B cell (primary cell): ENCODE measurements at places on chromosomes 13 and 19. TPM values are rescaled to one million over a fixed set of nuclear protein-coding genes. Genes with fewer than 3 reads are reported as not detected.

GRCh38 chr19:49333811-49334288 lies 1.4 kb upstream of the CD37 start:
- peak overlapping the region; percentile 94 for H3K4me3 ChIP-seq
- peaks cover 79% of the 10 kb centered on the region for H3K4me1 ChIP-seq
- no peaks in the 10 kb centered on the region for H3K27me3 ChIP-seq
- peak; percentile 96 for DNase-seq
- no peaks in the 10 kb centered on the region for H3K36me3 ChIP-seq
- peak overlapping the region; percentile 98 for H3K27ac ChIP-seq

The USE1 gene
- 39.9 and 49.5 TPM in 2 replicates for total RNA-seq

DNA sequence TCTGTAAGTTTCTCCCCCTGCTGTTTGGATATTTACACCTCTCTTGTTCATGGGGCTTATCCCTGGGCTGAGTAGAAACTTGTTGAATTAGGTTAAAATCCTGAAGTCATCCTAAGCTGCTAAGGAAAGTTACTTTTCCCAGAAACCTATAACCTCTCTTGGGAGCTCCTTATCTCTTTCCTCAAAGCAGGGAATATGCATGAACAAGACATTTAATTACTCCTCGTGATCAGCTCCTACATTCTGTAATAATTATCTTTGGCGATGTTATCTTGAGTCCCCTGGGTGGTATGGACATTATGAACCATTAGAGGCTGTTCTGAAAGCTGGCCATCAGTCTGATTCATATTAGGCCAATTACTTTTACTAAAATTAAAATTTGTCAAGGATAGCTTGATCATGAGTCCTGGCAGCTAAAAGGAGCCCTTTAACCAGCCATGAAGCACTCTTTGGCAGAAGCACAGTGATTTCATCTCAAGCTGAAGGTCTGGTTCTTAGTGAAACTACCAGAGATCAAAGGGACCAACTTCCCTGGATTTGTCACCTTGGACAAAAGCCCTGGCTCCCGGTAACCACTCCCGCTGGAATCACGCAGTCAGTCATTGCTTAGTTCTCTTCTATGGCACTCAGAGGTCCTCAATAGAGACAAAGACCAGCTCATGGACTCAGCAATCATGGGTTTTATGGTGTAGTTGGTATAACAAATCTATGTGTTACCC lies 811.8 kb downstream of the UQCRFS1 start:
- H3K36me3 ChIP-seq = no peaks in the 10 kb centered on the region
- H3K4me1 ChIP-seq = no peaks in the 10 kb centered on the region
- H3K27me3 ChIP-seq = no peaks in the 10 kb centered on the region
- no peak overlapping the region for H3K4me3 ChIP-seq

The GDF15 gene
- not detected in 2 replicates for total RNA-seq

DNA sequence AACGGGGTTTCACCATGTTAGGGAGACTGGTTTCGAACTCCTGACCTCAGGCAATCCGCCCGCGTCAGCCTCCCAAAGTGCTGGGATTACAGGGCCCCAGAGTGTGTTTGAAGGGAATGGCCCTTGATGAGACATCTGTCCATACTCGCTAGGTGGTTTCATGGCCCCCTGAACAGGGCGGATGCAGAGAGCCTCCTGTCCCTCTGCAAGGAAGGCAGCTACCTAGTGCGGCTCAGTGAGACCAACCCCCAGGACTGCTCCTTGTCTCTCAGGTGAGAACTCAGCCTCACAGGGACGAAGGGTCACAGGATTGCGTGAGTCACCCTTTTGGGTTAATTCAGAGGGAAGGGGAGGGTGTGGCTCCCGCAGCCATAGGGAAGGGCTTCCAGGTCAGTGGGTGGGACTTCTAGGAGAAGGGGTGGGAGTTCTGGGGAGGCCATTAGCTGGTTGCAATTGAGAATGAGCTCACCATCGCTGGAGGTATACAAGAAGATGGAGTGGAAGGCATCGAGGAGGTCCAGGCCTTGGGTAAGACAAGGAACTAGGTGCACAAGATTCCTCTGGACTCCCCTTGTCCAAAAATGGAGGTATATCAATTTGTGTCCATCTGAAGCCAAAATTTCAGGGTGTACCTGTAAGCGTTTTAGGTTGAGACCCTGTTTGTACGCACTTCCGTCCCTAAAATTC lies 9.2 kb downstream of the SHD start:
- H3K4me3 ChIP-seq = no peak overlapping the region
- no peak for DNase-seq
- H3K36me3 ChIP-seq = no peaks in the 10 kb centered on the region
- H3K27me3 ChIP-seq = peaks cover 14% of the 10 kb centered on the region
- H3K4me1 ChIP-seq = no peaks in the 10 kb centered on the region

DNA sequence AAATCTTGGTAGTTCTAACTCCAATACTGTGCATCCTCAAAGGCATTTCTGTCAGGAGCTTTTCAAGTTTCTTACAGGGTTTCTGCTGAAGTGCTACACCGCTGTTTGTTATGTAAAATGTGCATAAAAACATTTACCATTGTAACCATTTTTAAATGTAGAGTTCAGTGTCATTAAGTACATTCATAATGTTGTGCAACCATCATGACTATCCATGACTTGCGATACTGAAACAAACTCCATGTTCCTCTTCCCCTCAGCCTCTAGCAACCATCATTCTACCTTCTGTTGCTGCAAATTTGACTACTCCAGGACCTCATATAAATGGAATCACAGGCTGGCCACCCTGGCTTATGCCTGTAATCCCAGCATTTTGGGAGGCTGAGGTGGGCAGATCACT lies 14.4 kb upstream of the SLC25A42 start:
- H3K36me3 ChIP-seq = peaks cover 38% of the 10 kb centered on the region
- no peak for DNase-seq
- H3K27me3 ChIP-seq = no peaks in the 10 kb centered on the region
- no peaks in the 10 kb centered on the region for H3K4me1 ChIP-seq
- no peak overlapping the region for H3K4me3 ChIP-seq

The SIGLECL1 gene
- total RNA-seq = not detected in 2 replicates

DNA sequence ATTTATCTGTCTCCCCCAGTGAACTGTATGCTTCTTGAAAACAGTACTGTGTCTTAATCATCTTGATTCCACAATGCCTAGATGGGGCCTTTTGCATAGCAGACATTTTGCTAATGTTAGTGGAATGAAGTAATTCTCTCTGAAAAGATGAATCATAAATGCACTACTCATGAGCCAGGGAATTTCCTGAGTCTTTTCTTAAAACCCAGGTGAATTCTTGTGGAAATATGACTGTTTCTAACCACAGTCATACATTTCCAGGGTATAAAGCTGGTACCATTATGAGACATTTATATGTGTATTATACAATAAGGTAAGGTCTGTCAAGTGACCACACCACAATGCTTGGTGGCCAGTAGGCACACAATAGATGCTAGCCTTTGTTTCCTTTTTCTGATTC lies 5.5 kb upstream of the KCTD4 start:
- DNase-seq = no peak
- H3K27ac ChIP-seq = no peak overlapping the region
- H3K4me3 ChIP-seq = no peak overlapping the region
- H3K36me3 ChIP-seq = no peaks in the 10 kb centered on the region
- H3K4me1 ChIP-seq = no peaks in the 10 kb centered on the region

DNA sequence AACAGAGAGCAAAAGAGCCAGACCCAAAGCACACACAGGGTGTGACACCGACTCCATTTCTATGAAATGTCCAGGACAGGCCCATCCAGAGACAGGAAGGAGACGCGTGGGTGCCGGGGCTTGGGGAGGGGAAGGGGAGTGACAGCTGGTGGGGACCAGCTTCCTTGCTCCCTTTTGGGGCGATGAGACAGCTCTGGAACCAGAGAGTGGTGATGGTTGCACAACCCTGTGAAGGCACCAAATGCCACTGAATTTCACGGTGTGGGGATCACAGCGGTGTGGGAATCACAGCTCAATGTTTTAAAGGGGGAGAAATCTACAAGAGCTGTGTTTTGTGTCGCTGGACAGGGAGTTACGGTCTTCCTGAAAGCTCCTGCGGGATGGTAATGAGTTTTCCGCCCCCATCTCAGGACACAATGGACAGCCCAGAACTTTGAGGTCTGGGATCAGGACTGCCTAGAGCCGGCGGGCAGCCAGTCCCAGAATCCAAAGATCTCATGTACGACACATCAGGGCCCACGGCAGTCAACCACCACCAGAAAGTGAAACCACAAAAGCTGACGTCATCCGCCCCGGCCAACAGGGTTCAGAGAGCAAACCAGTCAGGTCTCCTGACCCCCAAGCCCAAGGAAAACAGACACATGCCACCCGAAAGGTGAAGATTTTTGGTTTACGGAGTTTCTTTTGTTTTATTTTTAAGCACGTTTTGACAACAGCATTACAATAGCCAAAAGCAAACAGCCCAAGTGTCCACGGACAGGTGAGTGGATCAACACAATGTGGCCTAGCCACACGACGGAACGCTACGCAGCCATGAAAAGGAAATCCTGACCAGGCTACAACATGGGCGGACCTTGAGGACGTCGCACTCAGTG lies 7.3 kb downstream of the SGTA start:
- H3K27ac ChIP-seq = peak overlapping the region; percentile 80
- no peaks in the 10 kb centered on the region for H3K27me3 ChIP-seq
- H3K4me1 ChIP-seq = peaks cover 11% of the 10 kb centered on the region
- H3K4me3 ChIP-seq = peak overlapping the region; percentile 28

- no peak for DNase-seq
- no peak overlapping the region for H3K27ac ChIP-seq
- no peaks in the 10 kb centered on the region for H3K36me3 ChIP-seq
- no peaks in the 10 kb centered on the region for H3K27me3 ChIP-seq
- H3K4me3 ChIP-seq = no peak overlapping the region
These were observed 12.2 kb upstream of the KCTD15 start for GRCh38 chr19:33784432-33784831.
